ENCODE measurements at places on chromosomes 12 and 14.

- no peak for DNase-seq
Observed at GRCh38 chr12:113935459-113935858, 30.7 kb downstream of the RBM19 start.

GRCh38 chr12:62194031-62194430, 66.2 kb upstream of the USP15 start:
- DNase-seq: peak; percentile 19

DNA sequence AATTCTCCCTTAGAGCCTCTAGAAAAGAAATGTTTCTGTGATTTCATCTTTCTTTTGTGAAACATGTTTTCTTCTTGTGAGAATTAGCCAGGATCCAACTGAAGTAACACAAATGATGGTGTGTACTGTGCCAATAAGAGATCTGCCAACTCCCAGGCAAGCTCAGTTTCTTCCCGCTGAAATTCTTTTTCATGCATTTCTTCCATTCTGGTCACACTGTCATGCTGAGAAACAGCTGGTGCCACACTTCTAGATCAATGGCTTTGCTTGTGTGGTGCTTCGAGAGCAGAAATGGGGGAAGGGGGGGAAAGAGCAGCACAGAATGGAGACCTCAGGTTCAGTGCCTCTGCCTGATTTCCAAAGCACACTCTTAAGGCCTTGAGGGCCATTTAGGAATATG, 41.4 kb upstream of the FGF6 start:
- no peak for DNase-seq

DNA sequence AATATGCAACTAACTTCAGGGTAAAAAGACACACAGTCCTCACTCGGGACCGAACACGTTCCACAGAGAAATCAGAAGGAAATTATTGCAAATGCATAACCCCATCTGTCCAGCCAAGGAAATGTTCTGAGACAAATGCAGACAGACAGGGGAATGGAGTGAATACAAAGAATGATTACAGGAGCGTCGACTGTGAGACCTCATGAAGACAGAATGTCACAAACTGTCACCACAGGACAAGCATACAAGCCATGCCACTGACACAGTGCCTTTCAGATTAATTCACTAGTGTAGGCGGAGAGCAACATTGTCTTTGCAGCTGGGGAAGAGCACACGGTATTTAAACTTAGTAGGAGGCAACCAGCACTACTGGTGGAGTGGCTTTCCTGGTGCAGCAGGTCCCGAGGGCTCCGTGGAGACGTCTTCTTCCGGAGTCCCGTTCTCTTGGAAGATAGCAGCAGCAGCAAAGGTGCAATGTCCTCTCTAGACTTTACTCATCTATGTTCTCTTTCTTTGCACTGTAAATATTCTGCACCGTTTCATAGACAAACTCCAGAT, 44.6 kb downstream of the FBXO21 start:
- DNase-seq: no peak

GRCh38 chr14:56120091-56120691, 2.0 kb downstream of the PELI2 start:
- DNase-seq: no peak

GRCh38 chr14:56196274-56196673, 78.1 kb downstream of the PELI2 start:
- DNase-seq: no peak

- DNase-seq: peak; percentile 98
Observed at GRCh38 chr14:68627050-68627867, 165.6 kb downstream of the ZFP36L1 start.

- DNase-seq: no peak
Observed at GRCh38 chr14:49594347-49595091, 4.2 kb upstream of the LRR1 start.

- DNase-seq: no peak
Observed at GRCh38 chr12:79162948-79163347, 298.4 kb downstream of the SYT1 start.

DNA sequence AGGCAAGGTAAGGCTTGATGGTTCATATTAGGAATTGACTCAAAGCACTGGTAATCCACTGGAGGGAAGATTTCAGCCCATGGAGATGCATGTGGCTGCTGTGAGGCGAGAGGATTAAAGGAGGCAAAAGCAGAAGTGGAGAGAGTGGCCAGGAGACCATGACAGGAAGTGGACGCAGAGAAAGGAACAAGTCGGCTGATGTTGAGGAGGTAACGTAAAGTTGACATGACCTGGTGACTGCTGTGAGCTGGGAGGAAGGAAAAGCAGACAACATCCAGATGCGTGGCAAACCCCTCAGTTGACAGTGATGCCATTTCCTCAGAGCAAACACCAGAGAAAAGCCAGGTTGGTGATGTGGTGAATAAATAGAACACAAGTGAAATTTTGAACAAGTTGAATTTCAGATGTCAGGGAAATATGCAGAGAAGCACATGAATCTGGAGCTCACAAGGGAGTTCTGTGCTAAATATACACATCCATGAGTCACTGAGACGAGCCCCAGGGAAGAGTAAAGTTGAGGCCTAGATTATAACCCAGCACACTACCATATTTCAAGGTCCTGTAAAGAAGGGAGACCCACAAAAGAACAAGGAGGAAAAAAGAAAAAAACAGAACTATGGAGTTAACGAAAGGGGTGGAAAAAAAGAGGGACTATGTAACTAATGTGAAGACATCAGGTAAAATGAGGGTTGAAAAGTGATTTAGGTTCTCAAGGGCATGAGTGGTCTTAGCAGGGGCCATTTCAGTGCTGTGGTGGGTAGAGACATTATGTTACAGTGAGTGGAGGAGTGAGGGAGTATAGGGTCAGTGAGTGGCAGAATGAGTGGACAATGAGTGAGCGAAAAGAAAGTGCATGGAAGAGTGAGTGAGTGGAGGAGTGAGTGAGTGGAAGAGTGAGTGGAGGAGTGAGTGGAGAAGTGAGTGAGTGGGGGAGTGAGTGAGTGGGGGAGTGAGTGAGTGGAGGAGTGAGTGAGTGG, 61.6 kb upstream of the GZMB start:
- no peak for DNase-seq

DNA sequence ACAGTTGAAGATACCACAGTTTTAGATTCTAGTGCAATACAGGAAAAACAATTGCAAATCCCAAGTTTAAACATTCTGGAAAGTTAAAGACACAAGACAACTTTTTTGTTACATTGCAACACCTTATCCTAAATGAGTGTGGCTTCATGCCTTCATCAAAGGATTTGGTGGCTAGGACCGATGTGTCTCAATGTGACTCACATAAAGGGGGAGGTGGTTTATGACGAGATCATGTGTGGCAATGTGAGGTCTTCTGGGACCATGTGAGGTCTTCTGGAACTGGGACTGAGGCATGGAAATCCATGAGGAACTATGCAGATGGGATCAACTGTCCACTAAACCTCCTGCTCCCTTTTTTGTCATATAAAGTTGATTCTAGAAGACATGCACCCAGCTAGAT, 166.2 kb downstream of the PAX9 start:
- DNase-seq: no peak

DNA sequence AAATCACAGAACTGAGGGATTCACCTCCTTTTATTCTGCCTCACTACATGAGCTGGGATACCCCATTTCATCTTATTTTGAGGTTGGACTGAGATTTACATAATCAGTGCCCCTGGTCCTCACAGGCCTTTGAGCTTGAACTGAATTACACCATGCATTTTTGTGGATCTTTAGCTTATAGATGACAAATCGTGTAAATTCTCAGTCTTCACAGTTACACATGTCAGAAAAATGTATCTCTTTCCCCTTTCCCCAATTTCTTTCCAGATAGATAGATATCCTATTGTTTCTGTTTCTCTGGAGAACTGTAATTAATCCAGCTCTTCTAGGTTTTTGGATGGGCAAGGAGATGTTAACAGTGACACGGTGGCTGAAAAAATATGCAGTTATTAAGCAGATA, 1778.9 kb upstream of the SEL1L start:
- no peak for DNase-seq

DNA sequence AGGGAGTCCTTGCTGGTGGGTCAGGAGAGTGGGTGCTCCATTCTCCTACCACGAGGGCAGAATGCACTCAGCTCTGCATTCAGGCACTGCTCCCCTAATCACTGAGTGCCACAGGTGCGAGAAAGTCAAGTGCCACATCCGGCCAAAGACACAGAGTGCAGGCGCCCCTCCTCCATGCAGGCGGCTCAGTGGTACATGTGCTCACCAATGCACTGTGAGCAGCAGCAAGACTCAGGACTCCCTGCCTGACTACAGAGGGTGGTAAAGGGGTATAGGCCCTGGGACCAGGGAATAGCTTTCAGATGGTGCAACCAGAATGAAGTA, 32.9 kb downstream of the ZFYVE21 start:
- no peak for DNase-seq

- peak; percentile 56 for DNase-seq
Observed at GRCh38 chr12:116924558-116925453, 14.1 kb downstream of the FBXW8 start.

- no peak for DNase-seq
Observed at GRCh38 chr12:91210144-91210543, 27.5 kb upstream of the DCN start.

DNA sequence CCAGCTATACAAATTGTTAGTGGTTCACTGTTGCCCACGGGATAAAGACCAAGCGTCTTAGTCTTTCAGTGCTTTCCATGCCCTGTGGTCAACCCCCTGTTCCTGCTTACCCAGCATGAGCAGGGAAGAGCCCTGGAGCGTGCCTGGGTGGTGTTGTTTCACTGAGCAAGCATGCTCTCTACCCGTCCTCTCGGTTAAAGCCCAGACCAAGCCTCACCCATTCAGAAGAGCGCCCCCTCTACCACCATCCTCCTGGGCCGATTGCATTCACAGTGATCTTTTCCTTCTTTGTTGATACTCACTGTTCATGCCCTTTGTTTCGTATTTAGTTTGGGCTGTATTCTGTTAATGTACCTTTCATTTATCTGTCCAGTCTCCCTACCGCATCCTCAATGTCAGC, 25.1 kb downstream of the DYRK4 start:
- no peak for DNase-seq
